ENCODE measurements at places on chromosomes 2 and 18.
A peak's percentile ranks its signal among the peaks of the same experiment; 100 is the strongest.

DNA sequence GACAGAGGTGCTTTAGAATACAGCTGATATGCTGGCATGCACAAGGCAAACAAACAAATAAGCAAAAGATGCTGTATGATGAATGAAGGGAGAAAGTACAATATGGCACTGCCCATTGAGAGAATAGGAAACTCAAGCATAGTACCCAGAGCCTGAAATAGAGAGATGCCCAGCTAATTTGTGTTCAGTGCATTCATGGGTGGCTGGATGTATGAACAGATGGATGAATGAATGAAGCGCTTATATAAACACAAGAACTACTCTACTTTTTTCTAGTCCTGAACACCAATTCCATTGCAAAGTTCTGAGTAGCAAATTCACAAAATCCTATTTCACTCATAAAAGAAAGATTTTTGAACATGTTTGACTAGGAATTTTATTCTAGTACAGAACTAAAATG is 756.3 kb downstream of the SATB2 start:
- no peak for DNase-seq

- DNase-seq = no peak
These were observed 72.3 kb downstream of the ACVR2A start for GRCh38 chr2:147917161-147917560.

DNA sequence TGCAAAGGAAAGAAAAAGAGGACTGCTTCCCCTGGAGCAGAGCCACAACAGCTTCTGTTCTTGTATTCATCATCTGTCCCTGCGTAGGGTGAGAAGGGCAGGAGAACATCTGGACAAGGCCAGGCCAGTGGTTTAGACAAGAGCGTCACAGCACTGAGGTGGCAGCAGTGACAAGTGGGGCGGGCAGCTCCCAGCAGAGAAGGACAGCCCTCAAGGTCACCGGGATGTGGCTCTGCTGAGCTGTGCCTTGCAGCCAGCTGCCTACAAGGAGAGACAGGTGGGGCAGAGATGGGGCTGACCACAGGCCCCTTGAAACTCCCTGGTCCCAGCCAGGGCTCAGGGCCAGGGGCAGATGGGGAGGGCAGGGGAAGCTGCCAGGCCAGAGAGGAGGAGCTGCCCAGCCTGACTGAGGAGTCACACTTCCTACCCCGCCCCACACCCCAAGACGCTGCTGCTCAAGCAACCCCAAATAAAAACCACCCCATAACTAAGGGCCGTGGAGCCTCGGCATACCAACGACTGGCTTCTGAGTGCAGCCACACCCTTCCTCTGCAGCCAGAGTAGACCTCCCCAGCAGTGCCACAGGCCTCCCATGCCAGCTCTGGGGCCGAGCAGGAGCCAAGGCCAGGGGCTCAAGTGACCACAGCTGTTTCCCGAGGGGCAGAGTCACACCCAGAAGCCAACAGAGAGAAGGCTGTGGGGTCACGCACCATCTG is 5.4 kb downstream of the RAB11FIP5 start:
- no peak for DNase-seq

GRCh38 chr2:241729868-241730267 is 4.6 kb upstream of the D2HGDH start:
- DNase-seq = no peak

DNA sequence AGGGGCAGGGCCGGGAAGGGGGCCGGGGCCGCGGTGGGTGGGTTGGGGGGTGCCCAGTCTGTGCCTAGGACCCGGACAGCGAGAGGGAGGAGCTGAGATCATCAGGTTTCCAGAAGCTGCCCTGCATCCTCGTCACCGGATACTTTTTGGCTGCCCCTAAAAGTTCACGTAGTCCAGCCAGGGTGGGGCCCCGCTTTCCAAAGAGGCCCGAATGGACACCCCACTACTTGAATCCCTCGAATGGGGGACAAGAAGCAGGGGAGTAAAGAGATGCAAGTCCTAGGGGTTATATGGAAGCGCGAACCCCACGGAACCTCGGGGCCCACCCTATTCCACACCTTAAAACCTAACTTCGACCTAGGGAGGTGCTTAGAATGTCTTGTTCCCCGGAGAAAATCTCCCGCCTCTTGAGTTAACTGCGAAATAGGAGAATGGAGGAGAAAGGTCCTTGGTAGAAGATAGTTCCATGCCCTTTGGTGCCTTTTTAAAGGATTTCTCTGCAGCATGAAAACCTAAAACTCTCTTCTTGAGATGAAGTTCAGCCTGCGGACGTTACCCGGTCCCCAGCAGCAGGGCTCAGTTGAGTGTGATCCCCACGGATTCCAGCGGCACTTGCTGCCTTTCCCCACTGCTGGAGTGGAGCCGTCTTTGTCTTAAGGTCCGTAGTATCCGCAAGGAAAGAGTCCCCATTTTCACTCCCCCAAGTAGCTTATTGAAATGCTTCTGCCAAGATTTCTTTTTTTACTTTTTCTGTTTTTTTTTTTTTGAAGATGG is 2.1 kb upstream of the RNF152 start:
- no peak for DNase-seq

DNA sequence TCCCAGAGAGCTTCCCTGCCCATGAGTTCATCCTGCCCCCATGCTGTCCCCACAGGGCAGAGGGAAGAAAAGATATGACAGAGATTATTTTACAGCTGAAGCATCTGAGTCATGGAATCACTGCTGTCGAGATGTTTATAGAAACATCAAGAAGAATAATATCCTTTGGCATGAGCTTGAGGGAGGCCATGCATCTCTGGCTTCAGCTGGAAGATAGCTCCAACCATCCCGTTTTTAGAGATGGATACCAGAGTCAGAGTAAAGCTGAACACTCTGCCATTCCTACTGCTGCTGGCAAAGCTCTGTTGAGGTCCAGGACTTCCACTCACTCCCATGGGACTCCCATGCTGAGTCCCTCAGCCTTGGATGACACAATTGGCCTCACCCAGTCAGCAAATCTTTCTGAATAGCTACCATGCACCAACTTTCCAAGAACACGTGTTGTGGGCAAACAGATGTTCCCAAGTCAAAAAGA is 167.8 kb downstream of the TTC32 start:
- DNase-seq = no peak

DNA sequence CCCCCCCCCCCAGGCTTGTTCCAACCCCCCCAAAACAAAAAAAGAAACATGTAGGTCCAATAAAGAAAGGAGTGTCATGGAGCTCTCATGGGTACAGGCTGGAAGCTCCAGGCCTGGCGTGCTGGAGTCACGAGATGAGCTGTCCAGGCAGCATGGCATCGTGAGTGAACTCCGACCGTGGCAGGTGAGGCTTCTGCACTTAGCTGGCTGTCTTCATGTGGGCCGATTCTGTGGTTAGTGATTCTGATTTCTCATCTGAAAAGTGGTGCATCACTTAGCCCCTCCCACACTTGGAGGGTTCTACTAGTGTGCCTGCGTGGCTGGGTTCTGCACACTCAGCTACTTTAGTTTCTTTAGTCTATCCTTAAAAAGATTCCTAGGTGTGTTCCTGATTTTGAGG is 126.4 kb upstream of the MGAT5 start:
- peak; percentile 80 for DNase-seq

DNA sequence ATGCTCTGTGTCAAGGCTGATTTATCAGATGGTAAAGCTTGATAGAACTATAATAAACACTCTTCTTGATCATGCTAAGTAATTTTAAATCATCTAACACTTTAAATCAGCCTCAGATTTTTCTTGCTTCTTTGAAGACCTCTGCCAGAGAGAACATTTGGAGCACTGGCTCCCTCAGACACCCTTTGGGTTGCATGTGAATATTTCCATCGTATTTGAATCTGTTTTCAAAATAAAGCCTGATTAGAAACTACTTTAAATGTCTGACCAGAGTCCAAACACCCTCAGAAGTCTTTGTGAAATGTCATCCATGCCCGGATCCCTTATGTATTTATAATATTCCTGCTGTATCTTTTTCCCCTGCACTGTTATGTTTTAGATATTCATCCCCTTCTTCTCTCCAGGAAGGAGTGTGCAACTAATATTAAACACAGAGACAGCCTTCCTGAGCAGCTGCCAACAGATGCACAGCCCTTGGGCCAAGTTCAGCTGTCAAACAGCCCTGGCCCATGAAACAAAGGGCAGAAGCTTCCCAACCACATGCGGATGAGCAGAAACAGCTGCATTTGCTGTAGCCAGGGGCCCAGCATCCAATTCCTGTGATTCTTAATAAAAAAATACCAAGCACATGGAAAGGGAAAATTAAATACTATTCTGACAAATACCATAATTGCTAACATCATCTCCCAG is 46.5 kb downstream of the DPP10 start:
- DNase-seq = no peak

DNA sequence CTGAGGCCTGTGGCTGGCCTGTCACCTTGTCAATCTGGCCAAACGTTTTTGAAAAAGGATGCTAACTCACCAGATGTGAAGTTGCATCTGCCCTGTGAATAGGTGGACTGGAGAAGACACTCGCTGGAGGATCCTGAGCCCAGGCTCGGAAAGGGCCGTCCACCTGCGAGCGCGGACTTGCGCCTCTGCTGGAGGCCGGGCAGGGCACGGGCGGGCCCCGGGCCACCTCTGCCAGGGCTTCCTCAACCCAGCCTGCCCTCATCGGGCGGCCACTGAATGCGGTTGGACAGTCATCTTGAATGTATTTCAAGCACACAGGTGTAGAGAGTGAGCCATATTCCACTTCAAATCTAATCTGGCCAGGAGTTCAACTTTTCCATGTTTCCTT is 83.9 kb downstream of the FAM210A start:
- DNase-seq = no peak

- DNase-seq = no peak
These were observed 674.0 kb downstream of the CNTNAP5 start for GRCh38 chr2:124698979-124699565.

DNA sequence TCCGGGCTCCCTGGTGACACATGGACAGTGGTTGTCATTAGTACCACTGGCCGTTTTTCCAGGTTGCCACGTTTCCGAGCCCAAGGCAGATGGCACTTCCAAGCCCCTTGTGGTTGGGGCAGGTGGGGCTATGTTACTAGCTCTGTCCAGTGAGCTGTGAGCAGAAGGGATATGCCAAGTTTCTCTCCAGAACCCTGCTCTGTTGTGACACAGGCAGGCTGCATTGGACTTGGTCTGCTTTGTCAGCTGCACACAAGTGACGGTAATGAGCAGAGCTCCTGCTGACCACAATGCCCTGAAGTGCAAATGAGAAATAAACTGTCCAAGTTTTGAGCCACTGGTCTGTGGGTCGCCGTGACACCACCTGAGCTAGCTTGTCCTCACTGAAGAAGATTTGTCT is 118.8 kb downstream of the GYPC start:
- no peak for DNase-seq

DNA sequence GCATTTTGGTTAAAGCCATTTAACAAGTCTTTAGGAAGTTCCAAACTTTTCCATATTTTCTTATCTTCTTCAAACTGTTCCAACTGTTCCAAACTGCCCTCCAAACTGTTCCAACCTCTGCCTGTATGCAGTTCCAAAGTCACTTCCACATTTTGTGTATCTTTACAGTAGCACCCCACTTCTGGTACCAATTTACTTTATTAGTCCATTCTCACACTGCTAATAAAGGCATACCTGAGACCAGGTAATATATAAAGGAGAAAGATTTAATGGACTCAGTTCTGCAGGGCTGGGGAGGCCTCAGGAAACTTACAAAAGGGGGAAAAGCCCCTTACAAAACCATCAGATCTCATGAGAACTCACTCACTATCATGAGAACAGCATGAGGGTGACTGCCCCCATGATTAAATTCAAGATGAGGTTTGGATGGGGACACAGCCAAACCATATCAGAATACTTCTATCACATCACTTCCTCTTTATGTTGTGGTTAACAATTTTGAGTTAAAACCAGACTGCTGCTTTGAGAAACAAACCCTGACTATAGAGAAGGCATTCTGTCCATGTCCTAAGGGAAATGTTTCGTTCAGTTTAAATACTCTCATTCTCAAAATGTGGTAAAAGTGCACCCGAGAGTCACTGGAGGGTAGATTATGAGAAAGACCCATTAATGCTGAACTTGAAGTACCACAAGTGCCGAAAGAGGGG is 11.0 kb downstream of the IL18R1 start:
- no peak for DNase-seq

DNA sequence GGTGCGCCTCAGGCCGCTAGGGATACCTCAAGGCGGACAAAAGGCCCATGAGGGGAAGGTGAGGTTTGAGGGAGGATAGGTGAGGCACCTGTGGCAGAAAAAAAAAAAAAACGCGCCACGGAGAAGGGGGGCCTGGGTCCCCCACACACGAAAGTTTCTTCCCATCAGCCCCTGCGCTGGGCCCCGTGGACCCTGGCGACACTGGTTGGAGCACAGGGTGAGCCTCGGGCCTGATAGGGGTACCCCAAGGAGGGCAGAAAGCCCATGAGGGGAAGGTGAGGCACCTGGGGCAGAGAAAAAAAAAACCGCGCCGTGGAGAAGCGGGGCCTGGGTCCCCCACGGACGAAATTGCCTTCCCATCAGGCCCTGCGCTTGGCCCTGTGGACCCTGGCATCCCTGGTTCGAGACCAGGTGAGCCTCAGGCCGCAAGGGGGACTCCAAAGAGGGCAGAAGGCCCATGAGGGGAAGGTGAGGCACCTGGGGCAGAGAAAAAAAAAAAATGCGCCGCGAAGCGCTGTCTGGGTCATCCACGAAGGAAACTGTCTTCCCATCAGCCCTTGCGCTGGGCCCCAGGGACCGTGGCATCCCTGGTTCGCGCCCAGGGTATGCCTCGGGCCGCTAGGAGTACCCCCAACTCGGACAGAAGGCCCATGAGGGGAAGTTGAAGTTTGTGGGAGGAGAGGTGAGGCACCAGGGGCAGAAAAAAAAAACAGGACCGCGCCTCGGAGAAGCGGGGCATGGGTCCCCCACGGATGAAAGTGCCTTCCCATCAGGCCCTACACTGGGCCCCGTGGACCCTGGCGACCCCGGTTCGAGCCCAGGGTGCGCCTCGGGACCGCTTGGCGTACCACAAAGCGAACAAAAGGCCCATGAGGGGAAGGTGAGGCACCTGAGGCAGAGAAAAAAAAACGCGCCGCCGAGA is 226.2 kb downstream of the CCDC74A start:
- DNase-seq = no peak

DNA sequence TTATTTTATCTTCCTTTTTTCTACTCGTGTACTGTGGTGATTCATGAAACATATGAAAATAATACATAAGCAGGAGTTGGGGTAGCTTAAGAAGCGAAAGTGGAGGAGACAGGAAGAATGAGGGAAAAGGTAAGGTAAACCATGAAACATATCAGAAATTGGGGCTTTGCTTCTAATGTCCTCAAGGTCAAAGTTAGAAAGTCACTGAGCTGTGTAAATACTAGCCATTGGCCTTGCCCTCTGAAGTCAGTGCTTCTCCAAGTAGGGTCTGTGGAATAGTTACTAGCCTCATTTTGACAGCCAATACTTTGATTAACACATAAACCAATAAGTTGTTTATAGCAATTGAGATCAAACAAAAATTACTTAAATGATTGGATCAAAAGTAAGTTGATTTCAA is 117.2 kb downstream of the MAP4K4 start:
- no peak for DNase-seq

DNA sequence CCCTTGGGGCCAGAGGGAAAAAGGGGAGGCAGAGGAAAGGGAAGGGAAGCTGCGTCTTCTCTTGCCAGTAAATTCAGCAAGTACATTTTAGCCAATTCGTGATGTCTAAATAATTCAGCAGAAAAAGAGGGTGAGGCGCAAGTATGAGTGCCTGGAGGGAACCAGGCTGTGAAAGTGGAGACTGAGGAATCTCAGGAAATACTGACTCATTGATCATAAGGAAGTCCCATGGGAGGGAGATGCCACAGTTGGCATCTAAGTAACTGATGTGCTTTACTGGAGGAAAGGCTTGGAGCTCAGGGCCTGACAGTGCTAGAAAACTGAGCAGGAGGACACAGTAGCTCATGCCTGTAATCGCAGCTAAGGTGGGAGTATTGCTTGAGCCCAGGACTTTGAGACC is 31.1 kb downstream of the KIF5C start:
- no peak for DNase-seq

All from stimulated activated CD8-positive, alpha-beta memory T cell treated with anti-CD3 and anti-CD28 coated beads, Interleukin-7, amount 100 ng/mL, for 48 hours (primary cell).